Inflammatory macrophage (primary cell): ENCODE measurements at places on chromosomes 7 and 10.
A peak's percentile ranks its signal among the peaks of the same experiment; 100 is the strongest.

DNA sequence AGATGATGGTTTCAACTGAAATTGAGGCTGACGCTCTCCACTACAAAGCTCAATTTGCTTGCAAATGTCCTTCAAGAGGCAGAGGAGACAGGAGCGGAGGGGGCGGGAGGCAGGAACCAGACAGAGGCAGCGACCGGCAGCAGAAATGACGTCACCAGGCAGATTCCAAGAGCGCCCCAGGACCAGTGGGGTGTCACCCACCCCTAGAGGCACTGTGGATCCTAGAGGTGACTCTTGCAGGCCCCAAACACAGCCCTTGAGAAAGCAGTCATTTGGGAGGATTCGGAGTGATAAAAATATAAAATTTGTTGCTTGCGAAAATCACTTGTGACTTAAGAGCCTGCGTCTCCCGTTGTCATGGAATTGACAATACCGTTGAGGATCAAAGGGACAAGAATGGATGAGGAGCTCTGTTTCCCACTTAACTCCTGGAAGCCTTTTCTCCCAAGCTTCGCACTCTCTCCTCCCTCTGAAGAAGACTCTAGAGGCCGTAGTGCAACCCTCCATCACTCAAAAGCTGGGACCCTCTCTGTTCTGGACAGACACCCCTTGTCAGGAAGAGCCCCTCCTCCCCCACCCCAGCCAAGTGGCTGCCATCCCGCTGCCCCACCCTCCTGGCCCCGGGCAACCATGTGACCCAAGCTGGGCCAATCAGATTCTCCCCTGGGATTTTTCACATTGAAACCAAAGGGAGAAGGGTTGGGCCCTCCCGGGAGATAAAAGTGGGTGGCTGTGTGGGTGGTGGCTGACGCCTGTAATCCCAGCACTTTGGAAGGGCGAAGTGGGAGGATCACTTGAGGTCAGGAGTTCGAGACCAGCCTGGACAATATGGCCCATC, 16.3 kb upstream of the SLC29A4 start:
- no peak for DNase-seq

DNA sequence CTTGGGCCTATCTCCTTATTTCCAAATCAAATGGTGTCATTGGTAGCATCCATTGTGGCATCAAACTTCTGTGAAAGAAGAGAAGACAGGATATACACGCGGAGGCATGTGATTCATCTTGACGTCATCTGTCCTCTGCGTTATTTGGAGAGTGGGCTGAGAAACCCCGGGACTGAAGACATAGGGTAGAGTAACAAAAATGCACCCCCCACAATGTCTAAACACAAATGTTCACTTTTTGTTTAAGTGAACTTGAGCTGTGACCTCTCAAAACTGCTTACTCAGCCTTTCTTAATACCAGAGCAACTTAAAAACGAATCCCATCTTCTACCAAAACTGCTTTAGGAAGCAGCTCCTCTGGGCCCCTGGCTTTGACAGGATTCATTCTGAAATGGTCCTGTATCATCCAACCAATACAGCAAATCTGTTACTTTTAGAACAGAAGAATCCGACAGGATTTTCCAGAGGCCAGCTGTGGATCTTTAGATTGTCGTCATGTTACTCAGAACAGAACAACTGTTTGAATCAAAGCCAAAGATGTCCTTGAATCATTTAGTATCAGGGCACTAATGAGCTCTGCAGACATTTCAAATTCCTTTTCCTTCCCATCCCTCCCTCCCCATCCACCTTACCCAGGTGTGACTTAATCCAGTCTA, 438.1 kb downstream of the SUGCT start:
- no peak for DNase-seq

GRCh38 chr7:141945356-141945755, 1.4 kb downstream of the CLEC5A start:
- DNase-seq, result peak; percentile 91

GRCh38 chr10:18607503-18608378, 43.6 kb downstream of the NSUN6 start:
- DNase-seq, result no peak

DNA sequence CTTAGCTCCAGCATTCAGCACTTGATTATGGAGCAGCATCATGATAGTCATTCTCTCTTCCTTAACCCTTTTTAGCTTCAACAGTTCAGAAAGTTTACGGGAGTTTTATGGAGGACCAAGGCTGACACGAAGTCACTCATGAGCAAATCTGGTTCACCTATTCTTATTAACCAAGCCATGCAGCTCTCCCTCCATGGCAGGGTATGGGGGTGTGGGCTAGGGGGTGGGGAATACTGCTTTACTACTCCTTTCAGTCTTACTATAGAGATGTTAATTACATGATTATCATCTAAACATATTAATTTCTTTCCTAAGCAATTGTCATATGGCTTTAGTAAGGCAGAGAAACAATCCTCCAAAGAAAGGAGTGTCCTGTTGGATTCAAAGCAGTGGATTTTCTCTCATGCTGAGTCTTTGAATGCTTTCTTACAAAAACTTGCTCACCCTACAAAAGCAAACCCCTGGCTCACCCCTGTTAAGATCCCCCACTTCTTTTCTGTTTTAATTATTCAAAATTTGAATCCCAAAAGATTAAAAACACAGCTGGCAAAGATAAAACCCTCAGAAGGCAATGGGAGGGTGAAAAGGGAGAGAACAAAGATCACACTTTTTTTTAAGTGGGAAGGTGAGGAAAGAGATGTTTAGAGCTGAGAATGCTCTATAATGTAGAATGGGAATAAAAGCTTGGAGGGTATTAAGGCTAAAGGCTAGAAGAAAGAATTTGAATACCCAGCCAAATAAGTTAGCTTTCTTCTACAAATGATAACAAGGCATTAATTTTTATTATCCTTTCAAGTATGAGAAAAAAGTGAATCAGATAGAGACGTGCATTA, 46.4 kb upstream of the SEMA3E start:
- no peak for DNase-seq

DNA sequence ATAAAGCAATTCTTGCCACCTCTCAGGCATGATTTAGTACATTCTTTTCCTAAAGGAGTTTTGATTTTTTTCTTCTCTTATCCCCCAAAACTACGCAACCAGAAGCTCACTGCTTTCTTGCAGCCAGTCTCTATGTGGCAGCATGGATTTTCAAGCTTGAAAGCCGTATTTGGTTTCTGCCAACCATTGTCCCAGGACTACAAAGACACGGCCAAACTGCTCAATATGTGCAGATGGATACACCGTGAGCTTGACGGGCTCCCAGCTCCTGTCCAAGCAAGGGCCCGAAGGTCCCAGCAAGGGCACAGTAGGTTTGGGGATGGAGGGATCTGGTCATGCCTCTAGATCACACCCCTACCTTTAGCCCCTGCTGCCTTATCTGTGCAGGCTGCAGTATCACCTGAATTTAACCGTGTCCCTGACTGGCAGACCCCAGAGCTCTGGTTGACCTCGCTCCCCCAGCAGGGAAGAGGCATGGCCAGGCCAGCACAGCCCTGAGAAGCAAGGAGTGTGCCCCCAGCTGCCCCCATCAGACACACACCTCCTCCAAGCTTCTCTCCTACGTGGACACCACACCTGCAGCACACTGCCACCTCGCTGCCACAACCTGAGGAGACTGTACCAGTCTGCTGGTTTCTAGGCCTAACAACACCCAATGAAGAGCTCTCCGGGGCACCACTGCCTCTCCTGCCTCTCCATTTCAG, 86.8 kb downstream of the COBL start:
- no peak for DNase-seq

- no peak for DNase-seq
Observed at GRCh38 chr10:78045237-78045636, 11.6 kb downstream of the RPS24 start.

GRCh38 chr7:80107278-80107677, 27.4 kb upstream of the GNAI1 start:
- peak; percentile 22 for DNase-seq

DNA sequence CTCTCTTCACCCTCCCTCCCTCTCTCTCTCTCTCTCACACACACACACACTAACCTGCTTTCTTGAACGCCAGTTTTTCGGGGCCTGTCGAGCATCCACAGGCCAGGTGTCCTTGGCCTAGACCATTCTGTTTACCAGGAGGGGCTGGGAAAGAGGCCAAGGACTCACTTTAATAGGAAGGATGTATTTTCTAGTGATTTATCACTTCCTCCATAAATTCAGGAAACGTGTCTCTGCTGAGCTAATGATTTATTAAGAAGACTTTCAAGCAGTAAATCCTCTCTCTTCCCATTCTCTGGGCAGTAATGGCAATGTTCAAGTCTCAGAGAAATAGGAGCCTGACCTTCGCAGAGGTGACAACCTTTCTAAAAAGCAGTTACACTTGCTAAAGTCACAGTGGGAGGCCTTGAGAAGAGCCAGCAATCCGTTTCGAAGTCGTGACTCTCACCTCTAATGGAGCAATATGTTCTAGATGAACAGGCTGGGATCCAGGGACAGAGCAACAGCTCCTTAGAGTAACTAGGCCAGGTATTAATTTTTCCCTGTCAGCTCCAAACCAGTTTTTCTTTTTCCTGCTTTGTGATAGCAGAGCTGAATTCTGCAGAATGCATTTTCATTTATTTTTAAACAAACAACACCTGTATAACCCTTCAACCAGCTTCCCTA, 1357.5 kb upstream of the SORCS1 start:
- no peak for DNase-seq

- DNase-seq, result no peak
Observed at GRCh38 chr7:81929386-81929785, 159.5 kb upstream of the HGF start.

DNA sequence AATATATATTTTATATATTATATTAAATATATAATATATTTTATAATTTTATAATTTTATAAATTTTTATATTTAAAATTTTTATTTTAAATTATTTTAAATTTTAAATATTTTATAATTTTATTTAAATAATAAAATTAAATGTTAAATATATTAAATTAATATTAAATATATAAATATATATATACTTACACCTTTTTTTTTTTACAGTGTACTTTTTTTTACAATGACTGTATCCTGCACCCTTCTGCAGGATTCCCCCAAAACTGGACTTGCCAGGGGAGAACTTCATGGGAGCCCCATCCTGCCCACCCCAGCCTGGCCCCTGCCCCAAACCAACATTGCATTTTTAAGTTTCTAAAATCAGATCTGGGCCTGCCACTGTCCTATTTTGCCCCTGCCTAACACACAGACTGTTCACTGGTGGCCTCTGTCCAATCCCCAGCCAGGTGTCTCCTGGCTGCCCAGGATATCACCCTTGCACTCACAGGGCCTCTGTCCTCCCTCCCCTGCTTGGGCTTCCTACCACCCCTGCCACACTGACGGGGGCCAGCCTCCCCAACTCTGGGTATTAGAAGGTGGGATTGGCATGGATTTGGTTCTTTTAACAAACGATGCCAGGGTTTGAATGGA, 138.0 kb downstream of the ADCY1 start:
- no peak for DNase-seq

DNA sequence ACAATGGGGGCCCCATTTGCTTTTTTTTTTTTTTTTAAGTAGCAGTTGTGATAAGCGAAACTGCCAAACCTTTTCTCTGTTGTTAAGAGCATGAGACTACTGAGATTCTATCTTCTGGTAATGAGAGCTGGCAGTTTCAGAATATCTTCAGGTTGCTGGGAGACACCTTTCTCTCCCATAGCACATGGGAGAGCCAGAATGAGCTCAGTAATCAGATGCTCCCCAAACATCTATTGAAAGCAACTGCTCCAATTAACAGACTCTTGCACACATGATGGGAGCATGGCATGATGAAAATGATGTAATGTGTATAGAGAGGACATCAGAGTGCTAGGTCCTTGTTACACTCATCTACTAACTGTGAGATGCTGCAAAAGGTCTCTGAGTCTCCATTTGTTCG, 18.8 kb downstream of the MYO3A start:
- DNase-seq, result no peak
